Mesendoderm (in vitro differentiated cells): ENCODE measurements at places on chromosomes 12 and 14.
A peak's percentile ranks its signal among the peaks of the same experiment; 100 is the strongest.

- DNase-seq: peak; percentile 57
Measured at GRCh38 chr14:90397425-90398314, 841 bp downstream of the CALM1 start.

- no peak for DNase-seq
Measured at GRCh38 chr12:98763656-98764055, 118.6 kb downstream of the APAF1 start.

GRCh38 chr12:96466939-96467751, 22.2 kb upstream of the CFAP54 start:
- DNase-seq: no peak

DNA sequence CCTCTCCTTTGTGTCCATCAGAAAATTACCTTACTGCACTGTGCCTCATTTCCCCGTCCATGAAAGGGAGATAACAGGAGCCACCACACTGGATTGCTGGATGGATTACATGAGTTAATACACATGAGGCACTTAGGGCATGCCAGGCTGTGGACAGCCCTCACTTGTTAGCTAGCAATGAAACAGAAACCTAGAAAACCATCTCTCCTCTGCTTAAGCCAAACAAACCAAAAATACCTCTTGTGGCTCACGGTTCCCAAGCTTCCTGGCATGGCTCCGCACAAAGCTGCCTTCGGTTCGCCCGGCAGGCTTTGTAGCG, 660 bp upstream of the HCFC2 start:
- no peak for DNase-seq

- DNase-seq: no peak
Measured at GRCh38 chr14:51479584-51480325, 172.0 kb upstream of the FRMD6 start.

DNA sequence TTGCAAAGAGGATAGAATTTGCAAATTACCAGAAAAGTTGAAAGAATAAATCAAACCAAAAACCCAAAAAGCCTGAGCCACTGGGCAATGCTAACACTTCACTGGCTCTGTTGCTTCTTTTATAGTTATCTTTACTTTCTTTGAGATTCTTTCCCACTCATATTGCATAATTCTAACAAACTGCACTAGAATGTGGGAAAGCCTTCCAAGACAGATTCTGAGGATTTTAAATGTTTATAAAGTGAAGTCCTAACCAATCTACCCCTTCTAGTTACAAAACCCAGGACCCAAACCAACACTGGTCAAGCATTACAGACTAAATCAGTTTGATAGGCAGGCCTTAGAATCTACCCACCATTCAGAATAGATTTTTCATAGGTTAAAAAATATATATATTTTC, 150.9 kb downstream of the MED13L start:
- no peak for DNase-seq

GRCh38 chr14:36222952-36223468, 46.5 kb upstream of the PTCSC3 start:
- DNase-seq: no peak

DNA sequence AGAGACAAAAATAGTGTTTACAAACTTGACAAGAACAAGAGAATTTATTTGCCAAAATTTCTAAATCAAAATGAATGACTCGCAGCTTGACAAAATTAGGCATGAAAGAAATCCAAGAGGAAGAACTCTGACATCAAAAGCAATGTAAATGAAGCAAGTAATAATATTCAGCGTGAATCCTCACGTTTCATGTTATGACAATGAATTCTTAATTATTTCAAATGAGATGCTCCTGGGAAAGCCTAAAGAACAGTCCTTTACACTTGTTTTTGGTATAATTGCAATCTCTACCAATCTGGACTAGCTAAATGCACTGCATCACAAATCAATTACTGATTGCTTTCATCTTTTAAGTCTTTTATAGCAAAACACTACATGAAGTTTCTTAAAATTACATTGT, 29.1 kb downstream of the PIK3C2G start:
- DNase-seq: no peak

DNA sequence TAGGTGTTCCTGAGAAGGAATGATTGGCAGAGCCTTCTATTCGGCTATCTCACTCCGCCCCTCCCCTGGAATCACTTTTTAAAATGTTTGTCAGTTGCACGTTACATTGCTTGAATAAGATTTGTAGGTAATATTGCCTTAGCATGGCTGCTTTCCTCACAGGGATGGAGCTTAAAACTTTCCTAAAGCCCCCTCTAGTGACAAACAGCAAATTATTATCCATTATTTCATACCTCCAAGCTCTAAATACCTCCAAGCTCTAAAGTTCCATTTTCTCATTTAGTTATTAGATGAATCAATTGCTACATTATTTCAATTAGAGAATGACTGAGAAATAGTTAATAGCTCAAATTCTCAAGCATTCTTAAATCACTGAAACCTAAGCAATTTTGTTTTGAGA, 5.1 kb upstream of the SPATA7 start:
- no peak for DNase-seq

DNA sequence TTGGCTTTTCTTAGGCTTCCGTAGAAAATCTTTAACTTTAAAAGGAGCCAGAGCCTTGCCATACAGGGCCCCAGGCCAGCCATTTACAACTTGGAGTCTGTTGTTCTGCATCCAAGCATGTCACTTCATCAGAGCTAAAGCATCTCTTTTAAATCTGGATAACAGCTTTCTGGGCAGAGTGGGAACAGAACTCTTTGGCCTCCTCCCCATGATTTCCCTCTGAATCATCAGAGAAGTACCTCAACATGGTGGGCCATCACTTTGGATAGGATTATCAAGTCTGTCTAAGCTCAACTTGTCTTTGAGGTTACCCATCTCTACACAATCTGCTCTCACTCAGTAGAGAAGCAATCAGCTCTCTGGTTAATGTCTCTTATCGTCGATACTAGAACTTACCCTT, 170.9 kb downstream of the SLC6A15 start:
- no peak for DNase-seq

DNA sequence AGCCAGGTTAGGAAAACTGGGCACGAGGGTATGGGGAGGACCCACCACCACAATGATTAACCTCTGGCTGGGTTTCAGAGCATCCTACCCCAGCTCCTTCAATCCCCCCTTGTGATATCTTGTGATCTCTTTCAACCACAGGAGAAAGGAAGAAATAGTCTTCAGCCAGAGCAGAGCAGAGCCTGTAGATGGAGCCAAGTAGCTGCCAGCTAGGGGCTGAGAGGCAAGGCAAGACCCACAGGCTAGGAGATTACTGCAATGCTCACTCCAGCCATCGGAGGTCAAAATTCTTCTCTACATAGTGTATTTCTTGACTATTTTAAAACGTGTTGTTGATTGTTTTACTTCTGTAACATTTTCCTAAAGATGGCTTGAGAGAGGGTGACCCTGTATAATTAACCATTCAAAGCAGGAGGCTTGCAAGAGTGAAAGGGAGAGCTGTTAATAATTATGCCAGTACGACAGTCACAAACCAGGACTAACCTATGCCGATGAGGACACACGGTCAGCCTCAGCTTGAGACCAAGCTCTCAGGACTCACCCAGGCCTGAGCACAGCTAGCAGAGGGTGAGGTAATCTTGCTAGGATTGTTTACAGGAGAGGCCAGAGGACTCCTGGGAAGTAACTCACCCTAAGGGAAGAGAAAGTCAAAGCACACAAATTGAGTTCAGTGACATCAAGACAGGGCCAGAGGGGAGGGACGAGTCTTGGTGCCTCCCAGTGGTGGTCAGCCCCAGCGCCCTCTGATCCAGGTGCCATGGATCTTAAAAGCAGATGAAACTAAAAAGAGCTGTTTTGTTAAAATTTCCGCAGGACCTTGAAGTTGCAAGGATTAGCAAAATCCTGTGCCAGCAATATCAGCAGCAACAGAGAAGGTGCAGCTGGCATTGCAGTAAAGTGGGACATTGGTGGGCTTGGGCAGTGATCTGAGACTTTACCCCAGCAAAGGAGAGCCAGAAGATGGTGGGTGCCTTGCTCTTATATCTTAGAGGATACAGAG, 29.8 kb upstream of the CDKN3 start:
- peak; percentile 94 for DNase-seq

DNA sequence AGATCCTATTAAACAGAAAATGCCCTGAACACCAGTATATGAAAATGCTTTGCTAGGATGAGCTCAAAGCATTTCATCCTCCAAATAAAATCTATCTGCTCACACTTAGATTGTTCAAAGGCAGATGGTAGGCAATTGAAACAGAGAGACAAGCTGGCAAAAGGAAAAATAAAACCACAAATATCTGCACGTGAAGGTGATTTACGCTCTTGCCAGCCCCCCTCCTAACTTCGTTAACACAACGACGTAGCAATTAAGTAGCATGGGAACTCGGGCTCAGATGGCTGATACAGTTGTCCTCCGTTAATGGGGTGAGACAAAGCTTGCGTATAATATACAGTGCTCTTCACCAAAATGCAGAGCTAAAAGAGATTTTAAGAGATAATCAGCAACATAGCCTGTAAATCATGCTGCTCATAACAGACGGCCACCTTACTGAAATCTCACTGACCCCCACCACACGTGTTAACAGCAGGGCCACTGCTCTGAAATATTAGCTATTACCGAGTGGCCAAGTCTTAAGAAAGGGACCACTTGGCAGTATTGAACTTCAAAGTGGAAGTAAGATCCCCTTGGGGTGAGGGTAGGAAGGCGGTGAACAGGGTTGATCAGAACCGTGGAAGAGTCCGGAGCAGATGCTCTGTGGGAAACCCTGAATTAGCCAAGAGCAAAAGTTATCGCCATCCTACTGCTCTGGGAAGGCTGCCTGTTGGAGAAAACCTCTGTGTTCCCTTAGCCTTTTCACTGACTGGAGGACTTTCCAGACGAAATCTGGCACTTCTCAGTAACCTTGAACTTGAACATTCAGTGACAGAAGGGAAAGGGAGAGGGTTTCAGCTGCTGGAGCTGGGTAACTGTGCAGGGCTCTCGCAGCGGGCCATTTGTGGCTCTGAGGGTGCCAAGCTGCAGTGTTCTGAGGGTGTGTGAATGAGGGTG, 23.1 kb downstream of the ETV6 start:
- no peak for DNase-seq

GRCh38 chr12:20342111-20342510, 26.2 kb upstream of the PDE3A start:
- no peak for DNase-seq

DNA sequence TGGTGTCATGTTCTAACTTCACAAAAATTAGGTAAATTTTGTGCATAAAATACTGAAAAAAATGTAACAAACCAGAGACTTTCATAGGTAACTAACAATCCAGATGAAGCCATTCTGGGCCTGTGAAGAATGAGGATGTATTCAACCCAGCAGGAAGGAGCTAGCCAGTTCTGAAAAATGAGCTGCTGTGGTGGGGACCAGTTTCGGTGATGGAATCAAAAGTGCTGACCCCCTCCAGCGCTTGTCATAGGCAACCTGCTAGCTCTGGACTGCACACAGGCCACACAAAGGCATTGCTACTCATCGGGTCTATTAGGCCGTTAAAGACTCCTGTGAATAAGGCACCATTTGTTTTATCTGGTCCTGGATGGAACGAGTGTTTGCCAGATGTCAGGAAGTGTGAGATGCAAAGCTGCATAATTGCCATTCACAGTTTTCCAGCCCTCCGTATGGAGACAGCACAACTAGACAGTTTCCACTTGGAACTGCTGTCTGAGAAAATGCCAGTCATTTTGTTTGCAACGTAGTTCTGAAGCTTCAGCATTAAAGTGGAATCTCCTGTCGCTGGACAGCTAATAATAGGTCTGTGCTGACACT, 3.3 kb upstream of the RIMBP2 start:
- no peak for DNase-seq

DNA sequence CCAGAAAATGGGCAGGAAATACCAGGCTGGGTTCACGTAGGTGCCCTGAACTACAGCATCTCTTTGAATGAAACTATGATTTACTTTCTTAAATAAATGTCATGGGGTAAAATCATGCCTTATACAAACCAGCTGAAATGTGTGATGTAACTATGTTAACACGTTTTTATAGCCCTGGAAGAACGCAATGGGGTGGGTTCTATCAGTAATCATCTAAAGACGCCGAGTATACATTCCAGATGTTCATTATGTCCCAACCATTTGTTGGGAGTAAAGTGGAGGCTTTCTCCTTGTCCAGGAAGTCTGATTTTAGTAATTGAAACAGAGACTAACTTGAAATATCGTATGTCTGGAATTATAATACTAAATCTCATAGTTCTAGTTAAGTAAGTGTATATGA, 16.2 kb upstream of the IGF1 start:
- no peak for DNase-seq

GRCh38 chr12:75982169-75982564, 49.4 kb downstream of the PHLDA1 start:
- DNase-seq: peak; percentile 43

DNA sequence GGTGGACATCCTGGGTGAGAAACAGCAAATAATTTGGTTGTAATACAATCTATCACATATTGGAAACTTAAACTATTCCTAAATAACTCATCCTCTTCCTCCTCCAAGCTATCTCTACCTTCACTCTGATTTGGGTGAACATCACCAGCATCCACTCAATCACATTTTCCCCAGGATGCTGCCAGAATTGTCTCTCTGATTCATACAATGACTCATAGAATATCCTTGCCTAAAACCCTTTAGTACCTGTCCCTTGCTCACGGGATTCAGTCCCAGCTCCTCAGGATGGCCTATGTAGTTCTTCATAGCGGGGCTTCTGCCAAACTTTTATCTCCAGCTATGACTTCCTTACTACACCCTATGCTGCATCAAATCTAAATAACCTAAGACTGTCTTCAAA, 146.8 kb downstream of the EMP1 start:
- DNase-seq: no peak

- no peak for DNase-seq
Measured at GRCh38 chr14:92224358-92224954, 98.5 kb upstream of the SLC24A4 start.

- DNase-seq: no peak
Measured at GRCh38 chr14:57930241-57930975, 64.5 kb upstream of the SLC35F4 start.

GRCh38 chr14:22846811-22847307, 10.5 kb downstream of the MMP14 start:
- no peak for DNase-seq

GRCh38 chr14:65462411-65462810, 49.9 kb downstream of the FUT8 start:
- no peak for DNase-seq

GRCh38 chr12:13023811-13024530, 20.2 kb upstream of the FAM234B start:
- DNase-seq: no peak

DNA sequence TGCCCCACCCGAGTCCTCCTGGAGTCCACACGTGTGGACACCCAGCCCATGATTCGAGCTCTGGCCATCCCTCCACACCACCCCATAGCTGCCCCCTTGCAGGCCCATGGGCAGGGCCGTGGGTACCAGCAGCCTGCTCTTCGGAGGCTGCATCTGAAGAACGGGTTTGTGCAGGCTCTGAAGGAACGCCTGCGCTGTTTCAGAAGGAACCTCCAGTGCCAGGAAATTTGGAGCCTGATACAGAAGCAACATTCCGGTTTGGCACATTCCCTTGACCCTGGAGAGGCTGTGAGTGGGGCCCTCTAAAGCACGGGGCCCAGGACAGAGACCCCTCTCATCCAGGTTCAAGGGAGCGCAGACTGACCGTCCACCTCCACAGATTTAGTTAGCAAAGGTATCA, 57.0 kb downstream of the ZNF664 start:
- DNase-seq: no peak

- DNase-seq: no peak
Measured at GRCh38 chr12:48767521-48767920, 21.4 kb downstream of the ADCY6 start.
